ENCODE measurements at places on chromosomes 3 and 15. TPM values are rescaled to one million over a fixed set of nuclear protein-coding genes. Genes with fewer than 3 reads are reported as not detected.

The FETUB gene
- total RNA-seq = not detected

The CCDC80 gene
- total RNA-seq = 90.8 TPM

The IL5RA gene
- 1.8 TPM for total RNA-seq

The IL17RD gene
- total RNA-seq = 3.1 TPM

The TMEM108 gene
- total RNA-seq = 0.41 TPM

The ANP32A gene
- total RNA-seq = 54.2 TPM

The MYRIP gene
- total RNA-seq = 5.1 TPM

The GJD2 gene
- total RNA-seq = not detected

The MRAS gene
- 62.3 TPM for total RNA-seq

The TMEM207 gene
- not detected for total RNA-seq

The GABRR3 gene
- not detected for total RNA-seq

The LYZL4 gene
- total RNA-seq = not detected

The SLC15A2 gene
- 4.7 TPM for total RNA-seq

GRCh38 chr3:71862371-71863140, 77.6 kb upstream of the PROK2 start:
- DNase-seq = no peak

DNA sequence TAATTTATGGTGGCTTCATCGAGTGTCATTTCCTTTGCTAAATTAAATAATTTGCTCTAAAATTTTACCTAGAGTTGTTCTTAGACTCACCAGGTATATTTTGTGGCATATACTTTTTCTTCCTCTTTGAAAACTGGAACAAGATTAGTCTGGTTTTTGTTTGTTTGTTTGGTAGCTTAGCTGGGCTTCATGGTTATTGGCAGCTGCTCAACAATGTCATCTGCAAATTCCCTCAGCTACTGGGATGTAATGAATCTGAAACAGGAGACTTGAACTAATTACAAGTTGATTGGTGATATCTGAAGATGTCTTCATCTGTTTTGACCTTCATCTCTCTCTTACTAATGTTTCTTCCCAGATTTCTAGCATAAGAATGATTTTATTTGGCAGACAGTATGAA, 270.5 kb upstream of the P2RY1 start:
- no peak for DNase-seq

GRCh38 chr15:81029414-81030300, 28.9 kb downstream of the TLNRD1 start:
- no peak for DNase-seq

- no peak for DNase-seq
Measured at GRCh38 chr15:67505675-67506572, 15.0 kb upstream of the C15orf61 start.

GRCh38 chr3:50749822-50750221, 75.1 kb downstream of the DOCK3 start:
- no peak for DNase-seq

DNA sequence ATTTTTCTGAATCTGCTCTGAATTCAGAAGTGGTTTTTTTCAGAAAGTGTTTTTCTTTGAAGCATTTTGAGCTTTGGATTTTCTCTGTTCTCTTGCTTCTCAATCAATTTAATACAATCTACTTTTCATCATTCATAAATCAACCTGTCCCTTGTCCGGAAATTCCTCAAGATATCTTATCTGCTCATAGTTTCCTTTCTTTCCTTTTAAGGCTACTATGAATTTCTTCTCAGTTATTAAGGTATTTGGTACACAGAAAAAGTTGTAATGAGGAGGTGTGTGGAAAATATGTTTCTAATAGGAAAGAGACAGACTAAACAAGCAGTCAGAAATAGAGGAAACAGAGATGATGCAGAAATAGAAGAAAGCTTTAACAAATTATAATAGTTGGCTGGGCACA, 14.4 kb downstream of the CGGBP1 start:
- DNase-seq = no peak

GRCh38 chr3:25820366-25820765, 30.5 kb downstream of the OXSM start:
- no peak for DNase-seq

DNA sequence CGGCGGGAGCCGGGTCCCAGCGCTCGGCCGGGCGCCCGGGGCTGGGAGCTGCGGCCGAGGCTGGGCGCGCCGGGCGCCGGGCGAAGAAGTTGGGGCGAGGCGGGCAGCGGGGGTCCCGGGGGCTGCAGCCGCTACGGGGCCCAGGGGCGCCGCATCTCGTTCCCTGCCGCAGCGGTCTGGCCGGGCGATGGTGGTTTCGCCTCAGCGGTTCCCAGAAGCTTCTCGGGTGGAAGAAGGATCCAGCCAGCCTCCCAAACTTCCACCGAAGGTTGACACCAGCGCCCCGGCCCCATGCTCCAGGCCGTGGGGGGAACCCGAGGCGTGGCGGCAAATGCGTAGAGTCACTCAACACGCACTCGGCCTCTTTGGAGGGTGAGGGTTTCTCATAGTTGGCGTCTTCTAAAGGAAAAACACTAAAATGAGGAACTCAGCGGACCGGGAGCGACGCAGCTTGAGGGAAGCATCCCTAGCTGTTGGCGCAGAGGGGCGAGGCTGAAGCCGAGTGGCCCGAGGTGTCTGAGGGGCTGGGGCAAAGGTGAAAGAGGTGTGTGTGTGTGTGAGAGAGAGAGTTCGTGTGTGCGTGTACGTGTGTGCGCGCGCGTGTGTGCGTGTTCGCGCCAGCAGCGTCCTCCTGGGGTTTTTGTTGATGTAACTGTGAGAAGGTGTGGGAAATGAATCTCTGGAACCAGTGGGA, 940 bp downstream of the BOC start:
- DNase-seq = no peak

DNA sequence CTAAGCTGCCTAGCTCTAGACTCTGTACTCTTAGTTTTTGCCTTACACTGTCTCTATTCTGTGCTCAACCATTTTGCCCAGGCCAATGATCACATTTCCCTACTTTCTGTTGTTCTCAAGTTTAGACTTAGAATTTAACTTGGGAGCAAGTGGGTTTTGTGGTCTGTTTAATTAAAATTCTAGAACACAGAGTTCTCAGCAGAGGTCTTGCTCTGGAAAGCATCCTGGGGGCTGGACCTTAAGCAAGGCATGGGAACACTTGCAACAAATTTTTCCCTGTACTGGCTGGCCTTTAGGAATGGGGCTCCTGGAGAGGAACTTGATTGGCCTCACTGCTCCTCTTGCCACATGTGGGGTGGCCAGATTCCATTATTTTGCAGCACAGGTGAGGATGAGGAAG, 236.3 kb upstream of the LRTM1 start:
- no peak for DNase-seq

DNA sequence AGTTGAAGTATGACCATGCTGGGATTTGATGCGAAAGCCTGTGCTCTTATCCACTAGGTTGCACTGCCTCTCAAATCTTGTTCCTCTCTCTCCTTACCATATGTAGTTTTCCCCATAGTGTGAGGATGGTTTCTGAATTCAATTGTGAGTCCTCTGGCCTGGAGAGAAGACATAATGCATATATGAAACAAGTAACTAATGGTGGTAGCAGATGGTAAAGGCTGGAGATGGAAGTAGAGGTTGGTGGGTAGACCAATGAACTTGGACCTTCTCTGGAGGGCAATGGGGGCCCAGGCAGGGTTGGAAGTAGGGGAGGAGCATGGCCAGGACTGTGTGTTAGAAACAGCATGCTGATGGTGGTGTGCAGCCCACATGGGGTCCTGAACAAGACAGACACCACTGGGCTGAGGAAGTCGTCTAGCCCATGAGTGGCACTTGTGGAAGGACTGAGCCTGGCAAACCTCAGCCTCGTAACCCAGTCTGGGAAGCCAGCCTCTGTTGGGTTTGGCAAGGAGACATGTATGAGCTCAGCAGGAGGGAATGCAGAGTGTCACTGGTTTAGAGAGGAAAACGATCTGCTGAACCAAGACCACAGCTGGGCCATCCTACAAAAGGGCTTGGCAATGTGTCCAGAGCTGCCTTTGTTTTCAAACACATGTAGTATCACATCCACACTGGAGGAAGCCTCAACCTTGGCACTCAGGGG, 18.5 kb upstream of the LMCD1 start:
- peak; percentile 70 for DNase-seq

- no peak for DNase-seq
Measured at GRCh38 chr3:69738859-69739203, 433 bp upstream of the MITF start.

DNA sequence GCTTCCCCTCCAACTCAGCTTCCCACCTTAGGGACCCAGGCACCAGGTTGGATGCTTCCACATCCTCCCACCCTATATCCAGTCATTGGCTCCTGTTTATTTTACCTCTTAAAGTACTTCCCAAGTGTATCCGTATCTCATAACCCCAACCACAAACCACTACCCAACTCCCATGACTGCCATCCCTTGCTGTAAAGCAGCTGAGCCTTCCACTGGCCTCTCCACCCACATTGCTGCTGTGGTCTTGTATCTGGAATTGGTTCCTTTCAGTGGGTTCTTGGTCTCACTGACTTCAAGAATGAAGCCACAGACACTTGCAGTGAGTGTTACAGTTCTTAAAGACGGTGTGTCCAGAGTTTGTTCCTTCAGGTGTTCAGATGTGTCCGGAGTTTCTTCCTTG, 79.8 kb upstream of the HRH1 start:
- no peak for DNase-seq

- no peak for DNase-seq
Measured at GRCh38 chr15:89551550-89551949, 23.7 kb upstream of the TICRR start.

DNA sequence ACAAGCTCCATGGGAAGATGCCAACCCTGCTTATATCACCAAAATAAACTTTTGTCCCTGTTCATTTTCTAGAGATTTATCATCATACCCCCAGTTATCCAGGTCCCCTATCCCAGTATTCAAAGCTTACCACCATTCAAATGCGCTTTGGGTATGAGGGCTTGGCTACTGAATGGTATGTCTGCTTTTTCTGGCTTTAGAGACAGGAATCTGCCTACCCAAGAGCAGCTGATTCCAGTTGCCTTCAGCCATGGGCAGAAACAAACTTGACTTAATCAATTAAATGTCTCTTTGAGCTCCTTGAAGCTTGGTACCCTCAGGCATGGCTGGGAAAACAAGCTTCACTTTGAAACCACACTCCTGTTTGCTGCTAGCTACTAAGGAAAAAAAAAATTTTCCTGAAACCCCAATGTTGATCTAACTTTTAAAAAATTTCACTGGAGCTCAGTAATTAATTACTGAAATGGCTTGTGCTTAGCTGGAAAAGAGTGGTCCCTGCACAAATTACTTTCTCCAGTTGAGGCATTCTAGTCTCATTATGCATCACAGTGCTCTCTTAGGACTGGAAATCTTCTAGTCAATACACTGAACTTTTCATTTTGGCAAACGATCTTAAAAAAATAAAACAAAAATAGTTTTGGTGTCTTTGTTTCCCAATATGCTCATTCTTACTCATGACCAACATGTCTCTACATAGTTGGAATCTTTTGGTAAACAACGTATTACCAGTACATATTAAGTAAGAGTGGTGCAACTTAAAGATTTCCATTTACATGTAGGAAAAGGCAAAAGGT, 242.8 kb downstream of the DTWD1 start:
- DNase-seq = no peak

- DNase-seq = no peak
Measured at GRCh38 chr3:27046351-27046750, 322.8 kb downstream of the NEK10 start.

DNA sequence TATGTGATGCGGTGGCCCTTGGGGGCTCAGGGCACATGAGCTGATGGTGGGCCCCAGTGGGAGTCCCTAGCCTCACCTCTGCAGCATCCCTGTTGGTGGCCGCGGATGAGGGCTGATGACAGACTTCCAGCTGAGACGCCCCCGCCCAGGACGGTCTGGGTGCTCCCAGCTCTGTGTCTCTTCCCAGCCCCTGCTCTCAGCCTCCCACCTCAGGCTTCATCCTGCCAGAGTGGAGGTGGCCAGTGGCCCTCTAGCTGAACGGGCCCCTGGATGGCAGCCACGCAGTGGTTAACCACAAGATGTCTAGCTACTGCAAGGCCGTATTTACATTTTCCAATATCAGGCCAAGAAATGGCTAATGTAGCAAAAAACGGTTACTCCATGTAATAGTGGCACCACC, 205.3 kb upstream of the LINGO1 start:
- no peak for DNase-seq

GRCh38 chr3:172272698-172273097, 175.6 kb downstream of the GHSR start:
- no peak for DNase-seq

DNA sequence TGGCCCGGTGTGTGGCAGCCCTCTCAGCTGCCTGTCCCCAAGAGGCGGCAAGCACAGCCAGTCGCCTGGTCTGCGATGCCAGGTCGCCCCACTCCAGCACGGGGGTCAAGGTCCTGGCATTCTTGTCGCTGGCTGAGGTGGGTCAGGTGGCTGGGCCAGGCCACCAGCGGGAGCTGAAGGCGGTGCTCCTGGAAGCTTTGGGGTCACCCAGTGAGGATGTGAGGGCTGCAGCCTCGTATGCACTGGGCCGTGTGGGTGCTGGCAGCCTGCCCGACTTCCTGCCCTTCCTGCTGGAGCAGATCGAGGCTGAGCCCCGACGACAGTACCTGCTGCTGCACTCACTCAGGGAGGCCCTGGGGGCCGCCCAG, 20.8 kb downstream of the CAND2 start:
- DNase-seq = no peak

DNA sequence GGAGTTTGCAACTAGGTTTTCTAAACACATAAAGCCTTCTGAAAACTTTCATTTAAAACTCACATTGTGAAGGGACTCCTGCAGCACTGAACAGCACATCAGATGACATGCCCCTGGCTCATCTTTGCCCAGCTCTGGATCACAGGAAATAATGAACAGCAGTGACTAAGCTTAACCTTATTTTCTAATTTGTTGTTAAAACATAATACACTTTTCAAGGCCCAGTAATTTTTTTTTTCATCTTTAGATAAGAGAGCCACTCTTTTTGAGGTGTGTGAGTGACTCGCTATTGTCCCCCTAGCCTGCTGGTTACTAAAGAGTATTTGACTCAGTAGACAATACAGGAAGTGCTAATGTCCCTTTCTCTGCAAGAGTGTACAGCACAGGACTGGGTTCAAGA, 204.0 kb downstream of the OSBPL10 start:
- no peak for DNase-seq

DNA sequence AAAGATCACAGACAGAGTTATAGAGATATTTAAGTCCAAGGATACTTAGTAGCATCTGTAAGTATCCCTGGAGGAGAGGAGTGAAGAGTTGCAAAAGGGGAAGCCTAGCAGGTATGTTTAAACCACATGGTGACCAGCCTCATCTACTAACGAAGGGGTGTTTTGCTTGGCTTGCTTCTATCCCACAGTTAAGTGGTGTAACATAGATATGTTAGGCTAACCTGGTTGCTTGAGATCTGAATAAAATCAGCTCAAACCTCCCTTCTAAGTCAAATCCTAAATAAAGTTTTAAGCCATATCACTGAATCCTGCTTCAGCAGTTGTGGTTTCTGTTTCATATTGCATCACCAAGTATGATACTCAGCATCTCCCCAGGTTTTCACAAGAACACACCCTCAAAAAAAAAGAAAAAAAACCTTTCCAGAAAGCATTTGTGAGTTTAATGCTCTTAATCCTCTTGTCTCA, 880.2 kb downstream of the ROBO1 start:
- no peak for DNase-seq

GRCh38 chr3:126646674-126647073, 8.2 kb downstream of the TXNRD3 start:
- DNase-seq = no peak

- DNase-seq = no peak
Measured at GRCh38 chr3:57696801-57697321, 4.0 kb upstream of the DENND6A start.

GRCh38 chr3:179332240-179332639, 9.4 kb downstream of the ZNF639 start:
- DNase-seq = no peak

GRCh38 chr15:70461017-70461416, 302.3 kb downstream of the UACA start:
- no peak for DNase-seq
